ENCODE measurements at places on chromosomes 4 and X.

- no peak for DNase-seq
These were observed 95.9 kb upstream of the RPS6KA3 start for GRCh38 chrX:20362268-20363267.

GRCh38 chr4:8689741-8690140, 97.2 kb downstream of the CPZ start:
- no peak for DNase-seq

GRCh38 chr4:27624749-27625148, 764.1 kb downstream of the STIM2 start:
- no peak for DNase-seq

- DNase-seq, result peak; percentile 24
These were observed at the start of gene GDPD2 for GRCh38 chrX:70422851-70423341. Gene GDPD2, plus strand, starts transcription at chrX:70423314. Its CDS starts 1,671 bp downstream, at chrX:70424985.

GRCh38 chr4:106493086-106493485, 124.5 kb upstream of the GIMD1 start:
- DNase-seq, result no peak

DNA sequence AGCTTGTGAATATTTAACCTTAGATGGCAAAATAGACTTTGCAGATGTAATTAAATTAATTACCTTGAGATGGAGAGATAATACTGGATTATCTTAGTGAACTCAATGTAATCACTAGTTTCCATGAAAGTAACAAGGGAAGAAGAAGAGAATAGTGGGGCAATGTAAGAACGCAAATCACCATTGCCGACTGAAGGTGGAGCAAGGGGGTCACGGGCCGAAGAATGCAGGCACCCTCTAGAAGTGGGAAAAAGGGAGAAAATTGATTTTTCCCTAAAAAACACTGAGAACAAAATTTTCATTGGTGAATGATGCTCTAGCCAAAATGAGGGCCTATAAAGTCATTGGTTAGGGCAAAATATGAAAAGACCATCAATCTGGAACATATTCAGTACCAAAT, 375.6 kb upstream of the EPHA5 start:
- no peak for DNase-seq

- DNase-seq, result no peak
These were observed 381.3 kb upstream of the INTU start for GRCh38 chr4:127251423-127251822.

DNA sequence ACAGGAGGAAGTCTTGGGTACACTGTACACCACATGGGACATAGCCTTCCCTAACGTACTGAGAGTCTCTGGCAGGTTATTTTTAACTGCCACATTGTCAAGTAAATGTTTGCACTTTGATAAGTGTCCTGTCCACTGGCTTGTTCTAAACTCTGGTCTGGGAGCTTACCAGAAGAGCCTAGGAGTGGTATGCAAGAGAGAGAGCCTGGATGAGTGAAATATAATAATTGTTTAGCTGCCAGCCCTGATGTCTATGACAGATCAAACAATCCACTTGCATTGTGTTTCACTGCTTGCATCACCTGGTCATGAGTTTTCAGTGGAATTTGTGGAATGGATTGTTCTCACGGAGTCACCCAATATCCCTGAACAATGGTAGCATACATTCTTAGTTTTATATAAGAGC, 91.6 kb downstream of the SHROOM3 start:
- DNase-seq, result no peak

- no peak for DNase-seq
These were observed 47.0 kb upstream of the ARSJ start for GRCh38 chr4:114026447-114026846.

DNA sequence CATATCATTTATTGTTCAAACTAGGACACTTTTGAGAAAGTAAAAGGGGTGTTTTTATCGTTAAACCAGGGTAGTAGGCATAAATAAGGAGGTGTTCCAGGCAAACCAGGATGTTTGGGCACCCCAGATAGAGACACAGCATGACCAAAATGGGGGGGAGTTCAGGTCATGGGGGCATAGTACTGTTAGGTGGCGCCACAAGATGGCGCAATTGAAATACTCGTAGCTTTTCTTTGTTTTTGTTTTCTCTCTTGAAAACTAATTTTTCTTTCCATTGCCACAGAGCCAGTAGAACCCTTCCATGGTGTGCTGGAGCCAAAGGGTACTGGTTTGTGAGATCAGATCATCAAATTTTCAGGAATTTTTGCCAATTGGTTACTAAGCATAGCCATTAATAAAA, 283.4 kb downstream of the BCOR start:
- no peak for DNase-seq

DNA sequence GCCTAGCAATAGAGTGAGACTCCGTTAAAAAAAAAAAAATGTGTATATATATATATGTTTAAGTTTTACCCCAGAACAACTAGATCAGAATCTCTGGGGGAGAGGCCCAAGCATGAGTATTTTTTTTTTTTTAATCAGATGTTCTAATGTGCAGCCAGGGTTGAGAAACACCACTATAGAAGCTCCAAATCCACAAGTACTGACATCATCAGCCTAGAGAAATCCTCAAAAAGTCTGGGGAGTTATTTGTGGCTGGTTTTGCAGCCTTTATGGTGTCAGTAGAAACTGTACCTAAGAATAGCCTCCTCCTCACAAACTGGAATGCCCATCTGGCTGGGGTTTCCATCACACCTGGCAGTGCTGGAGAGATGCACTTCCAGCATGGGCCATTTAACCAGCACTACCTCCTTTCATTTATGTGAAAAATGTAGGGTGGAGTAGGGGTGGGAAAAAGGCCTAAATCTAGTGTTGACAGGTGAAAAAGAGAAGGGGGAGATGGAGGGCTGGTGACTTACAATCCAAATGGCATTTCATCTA, 93.5 kb downstream of the CBLL2 start:
- no peak for DNase-seq

DNA sequence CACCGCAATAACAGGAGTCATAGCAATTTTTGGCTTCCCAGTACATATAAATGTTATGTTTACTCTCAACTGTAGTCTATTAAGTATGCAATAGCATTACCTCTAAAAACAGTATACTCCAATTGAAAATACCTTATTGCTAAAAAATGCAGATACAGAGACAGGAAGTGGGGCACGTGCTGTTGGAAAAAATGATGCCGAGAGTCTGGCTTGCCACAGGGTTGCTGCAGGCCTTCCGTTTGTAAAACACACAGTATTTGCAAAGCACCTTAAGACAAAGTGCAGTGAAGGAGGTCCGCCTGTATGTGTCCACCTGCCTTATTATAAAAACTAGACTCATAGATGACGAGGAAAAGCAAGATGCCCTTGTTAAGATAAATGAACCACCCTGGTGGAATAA, 23.5 kb downstream of the CD99 start:
- DNase-seq, result no peak

DNA sequence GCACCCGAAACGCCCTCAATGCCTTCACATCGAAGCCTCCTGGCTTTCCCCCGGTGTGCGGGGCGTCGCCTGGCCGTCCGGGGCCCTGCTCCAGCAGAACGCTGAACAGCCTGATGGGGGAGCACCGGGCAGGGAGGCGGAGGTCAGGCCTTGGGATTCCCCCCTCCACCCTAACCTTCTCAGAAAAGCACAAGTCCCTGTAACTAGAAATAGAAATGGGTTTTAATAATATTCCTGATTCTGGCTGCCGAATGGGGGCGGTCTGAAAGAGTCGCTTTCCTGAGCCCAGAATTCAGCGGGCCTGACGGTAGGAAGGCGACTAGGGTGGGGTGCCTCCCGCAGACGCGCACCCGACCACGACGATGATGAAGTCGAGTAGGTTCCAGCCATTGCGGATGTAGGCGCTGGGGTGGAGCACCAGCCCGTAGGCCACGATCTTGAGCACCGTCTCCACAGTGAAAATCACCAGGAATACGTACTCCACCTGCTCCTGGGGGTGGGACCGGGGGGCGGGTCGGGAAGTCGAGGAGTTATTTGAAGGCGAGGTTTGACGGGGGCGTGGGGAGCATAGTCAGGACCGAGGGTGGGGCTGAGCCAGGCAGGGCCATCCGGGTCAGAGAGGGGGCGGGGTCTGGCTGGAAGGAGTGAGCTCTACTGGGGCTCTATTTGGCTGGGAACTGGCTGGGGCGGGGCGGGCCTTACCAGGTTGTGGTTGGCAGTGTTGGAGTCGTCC, 2.5 kb downstream of the CACNA1F start:
- DNase-seq, result no peak

GRCh38 chrX:48540480-48540879, 966 bp downstream of the TBC1D25 start:
- DNase-seq, result no peak

GRCh38 chr4:147899512-147899911, 167.6 kb downstream of the ARHGAP10 start:
- DNase-seq, result no peak

GRCh38 chr4:1864076-1865008, 6.9 kb upstream of the NSD2 start:
- no peak for DNase-seq

DNA sequence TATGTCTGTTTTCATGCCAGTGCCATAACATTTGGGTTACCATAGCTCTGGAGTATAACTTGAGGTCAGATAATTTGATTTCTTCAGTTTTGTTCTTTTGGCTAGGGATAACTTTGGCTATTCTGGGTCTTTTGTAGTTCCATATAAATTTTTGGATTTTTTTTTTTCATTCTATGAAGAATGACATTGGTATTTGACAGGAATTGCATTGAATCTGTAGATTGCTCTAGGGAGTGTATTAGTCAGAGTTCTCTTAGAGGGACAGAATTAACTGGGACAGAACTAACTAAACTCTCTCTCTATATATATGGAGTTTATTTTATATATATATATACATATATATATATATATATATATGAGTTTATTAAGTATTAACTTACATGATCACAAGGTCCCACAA, 32.2 kb upstream of the SLIT2 start:
- DNase-seq, result no peak

- DNase-seq, result peak; percentile 77
These were observed 923 bp upstream of the CPEB2 start for GRCh38 chr4:15001248-15001868.

DNA sequence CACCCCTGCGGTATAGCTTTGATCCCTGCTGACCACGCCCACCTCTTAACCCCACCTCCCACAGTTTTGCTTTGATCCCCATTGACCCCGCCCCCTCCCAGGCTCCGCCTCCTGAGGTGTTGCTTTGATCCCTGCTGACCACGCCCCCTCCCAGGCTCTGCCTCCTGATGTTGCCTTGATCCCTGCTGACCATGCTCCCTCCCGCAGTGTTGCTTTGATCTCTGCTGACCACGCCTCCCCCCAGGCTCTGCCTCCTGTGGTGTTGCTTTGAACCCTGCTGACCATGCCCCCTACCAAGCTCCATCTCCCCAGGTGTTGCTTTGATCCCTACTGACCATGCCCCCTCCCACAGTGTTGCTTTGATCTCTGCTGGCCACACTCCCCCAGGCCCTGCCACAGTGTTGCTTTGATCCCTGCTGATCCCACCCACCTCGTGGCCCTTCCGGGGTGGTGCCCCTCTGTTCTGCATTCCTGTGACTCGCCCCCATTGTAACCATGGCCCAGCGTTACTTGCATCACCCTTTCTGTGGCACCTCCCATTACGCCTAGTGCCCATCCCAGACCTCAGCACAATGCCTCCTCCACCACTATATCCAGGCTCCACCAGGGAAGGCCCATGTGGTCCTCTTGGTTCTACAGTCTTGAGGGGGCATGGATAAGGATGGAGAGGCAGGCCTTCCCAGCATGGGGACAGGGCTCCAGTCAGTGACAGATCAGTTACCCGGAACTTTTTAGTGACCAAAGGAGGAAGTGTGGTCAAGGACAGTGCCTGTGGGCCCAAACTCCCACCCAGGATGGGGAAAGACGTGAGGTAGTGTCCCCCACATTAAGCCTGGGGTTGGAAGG, 70.8 kb downstream of the ADRA2C start:
- no peak for DNase-seq

DNA sequence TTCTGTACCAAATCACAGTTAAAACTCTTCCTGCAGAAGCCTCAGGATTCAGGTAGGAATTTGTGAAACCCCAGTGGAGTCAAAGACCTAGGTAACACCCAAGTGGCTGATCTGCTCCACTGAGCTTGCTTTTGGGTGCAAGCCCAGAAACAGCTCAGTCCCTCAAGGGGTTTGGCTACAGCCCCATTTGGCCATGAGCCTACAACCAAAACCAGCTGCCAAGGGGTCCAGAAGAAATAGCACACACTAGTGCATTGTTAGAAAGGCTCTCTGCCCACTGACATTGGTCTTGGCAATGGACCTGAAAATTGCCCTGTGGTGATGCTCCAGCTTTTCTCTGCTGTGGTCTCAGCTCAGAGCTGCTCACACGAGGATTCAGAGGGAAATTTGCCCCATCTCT, 577.4 kb upstream of the INTU start:
- DNase-seq, result peak; percentile 13

GRCh38 chr4:81771721-81772120, 300.0 kb upstream of the RASGEF1B start:
- DNase-seq, result no peak

DNA sequence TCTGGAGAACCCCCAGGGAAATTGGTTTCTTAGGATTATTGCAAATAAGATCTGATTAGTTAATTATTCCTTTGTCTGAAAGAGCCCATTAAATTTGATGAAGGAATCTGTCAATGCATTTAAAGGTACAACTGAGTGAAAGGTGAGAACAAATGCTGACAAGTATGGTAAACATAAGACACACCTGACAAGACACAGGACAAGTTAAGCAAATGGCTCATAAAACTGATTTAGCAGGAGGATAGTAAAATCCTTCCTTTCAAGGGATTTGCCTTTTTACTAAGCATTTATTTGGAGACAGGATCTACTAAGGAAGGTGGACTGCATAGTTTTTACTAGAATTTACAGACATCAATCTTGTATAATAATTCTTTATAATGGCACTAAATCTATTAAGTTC, 553.9 kb downstream of the SPRY1 start:
- no peak for DNase-seq

GRCh38 chr4:166309286-166309685, 436.2 kb downstream of the TLL1 start:
- no peak for DNase-seq

GRCh38 chrX:45912316-45912715, 632.9 kb downstream of the ZNF674 start:
- DNase-seq, result no peak

- DNase-seq, result no peak
These were observed 53.3 kb downstream of the CAMK2D start for GRCh38 chr4:113708250-113708649.

DNA sequence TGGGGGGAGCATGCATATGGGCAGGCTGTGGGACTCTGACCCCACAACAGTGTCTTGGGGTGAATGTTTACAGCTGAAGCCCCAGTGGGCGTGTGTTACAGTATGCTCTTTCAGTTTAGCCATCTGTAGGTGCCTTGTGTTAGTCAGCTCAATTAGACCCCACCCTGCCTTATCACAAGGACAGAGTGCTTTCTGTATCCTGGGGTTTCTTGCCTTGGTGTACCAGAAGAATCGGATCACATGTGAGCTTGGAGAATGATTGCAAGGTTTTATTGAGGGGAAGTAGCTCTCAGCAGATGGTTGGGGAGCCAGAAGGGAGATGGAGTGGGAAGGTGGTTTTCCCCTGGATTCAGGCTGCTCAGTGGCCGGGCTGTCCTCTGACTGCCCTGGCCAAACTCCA, 27.3 kb downstream of the SH3BGRL start:
- no peak for DNase-seq
